Thoracic aorta (tissue), 2 donors: ENCODE measurements at places on chromosomes 13 and 19. TPM values are rescaled to one million over a fixed set of nuclear protein-coding genes. Genes with fewer than 3 reads are reported as not detected.

GRCh38 chr13:26017196-26017921 is 34.5 kb downstream of the SHISA2 start:
- no peak for DNase-seq

VAV1 gene
- total RNA-seq, result 12.2 TPM

DOCK6 gene
- 49.3 TPM for total RNA-seq

ARHGEF7 gene
- total RNA-seq, result 152 TPM

SYCN gene
- total RNA-seq, result not detected

- DNase-seq, result no peak
These were observed 172.7 kb upstream of the RNF113B start for GRCh38 chr13:98349731-98350305.

DNA sequence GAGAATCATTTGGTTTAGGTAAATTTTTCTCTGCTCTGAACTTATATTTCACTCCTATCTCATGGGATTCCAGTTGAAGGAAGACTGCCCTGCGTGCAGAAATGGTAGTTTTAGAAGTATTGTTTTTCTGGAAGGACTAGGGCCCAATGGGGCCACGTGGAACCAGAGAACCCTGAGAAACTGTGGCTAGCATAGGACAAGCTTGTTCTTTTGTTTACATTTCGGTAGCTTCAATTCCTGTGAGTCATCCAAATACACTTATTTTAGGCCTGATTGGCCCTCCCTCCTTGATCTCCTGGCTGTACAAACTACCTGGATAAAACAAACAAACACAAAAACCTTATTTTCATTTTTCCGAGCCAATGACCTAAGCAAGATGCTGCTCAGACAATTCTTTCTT is 124.0 kb downstream of the ITGBL1 start:
- DNase-seq, result no peak

- no peak for DNase-seq
These were observed 328.0 kb upstream of the ZNF507 start for GRCh38 chr19:32017176-32017953.

SLC1A6 gene
- not detected for total RNA-seq

GRCh38 chr13:114285166-114285808 is 3.9 kb downstream of the UPF3A start:
- no peak for DNase-seq

FXYD5 gene
- 65.0 TPM for total RNA-seq

DNA sequence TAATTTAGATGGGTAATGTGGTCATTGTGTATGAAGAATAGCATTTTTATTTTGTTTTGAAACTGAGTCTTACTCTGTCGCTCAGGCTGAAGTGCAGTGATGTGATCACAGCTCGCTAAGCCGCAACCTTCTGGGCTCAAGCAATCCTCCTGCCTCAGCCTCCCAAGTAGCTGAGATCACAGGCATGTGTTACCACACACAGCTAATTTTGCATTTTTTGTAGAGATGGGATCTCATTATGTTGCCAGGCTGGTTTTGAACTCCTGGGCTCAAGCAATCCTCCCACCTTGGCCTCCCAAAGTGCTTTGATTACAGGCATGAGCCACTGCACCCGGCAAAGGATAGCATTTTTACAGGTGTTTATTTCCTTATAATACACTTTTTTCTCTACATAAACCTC is 36.6 kb downstream of the SERTM1 start:
- no peak for DNase-seq

DNA sequence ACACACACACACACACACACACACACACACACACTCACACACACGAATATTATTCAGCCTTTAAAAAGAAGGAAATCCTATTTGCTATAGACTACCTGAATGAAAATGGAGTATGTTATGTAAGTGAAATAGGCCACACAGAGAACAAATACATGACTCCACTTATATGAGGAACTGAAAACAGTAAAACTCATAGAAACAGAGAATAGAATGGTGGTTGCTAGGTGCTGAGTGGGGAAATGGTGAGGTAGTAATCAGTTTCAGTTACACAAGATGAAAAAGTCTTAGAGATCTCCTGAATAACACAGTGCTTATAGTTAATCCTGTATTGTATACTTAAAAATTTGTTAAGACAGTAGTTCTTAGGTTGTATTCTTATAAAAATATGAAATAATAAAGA is 8.2 kb downstream of the ZNF677 start:
- DNase-seq, result no peak

- DNase-seq, result no peak
These were observed 26.3 kb upstream of the ZNF83 start for GRCh38 chr19:52664461-52664860.

DNA sequence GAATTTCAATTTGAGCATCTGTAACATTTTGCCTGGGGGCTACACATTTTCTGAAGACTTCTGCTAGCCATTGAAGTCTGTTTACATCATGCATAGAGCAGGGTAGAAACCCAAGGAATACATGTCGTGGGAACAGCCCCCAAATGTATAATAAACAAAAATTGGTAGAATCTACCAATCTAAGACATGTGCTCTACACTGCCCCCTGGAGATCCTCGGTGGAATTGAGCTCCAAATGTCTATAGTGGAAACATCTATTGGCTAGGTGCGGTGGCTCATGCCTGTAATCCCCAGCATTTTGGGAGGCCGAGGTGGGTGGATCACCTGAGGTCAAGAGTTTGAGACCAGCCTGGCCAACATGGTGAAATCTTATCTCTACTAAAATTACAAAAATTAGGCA is 57.3 kb downstream of the MBD3L2B start:
- DNase-seq, result no peak

DNA sequence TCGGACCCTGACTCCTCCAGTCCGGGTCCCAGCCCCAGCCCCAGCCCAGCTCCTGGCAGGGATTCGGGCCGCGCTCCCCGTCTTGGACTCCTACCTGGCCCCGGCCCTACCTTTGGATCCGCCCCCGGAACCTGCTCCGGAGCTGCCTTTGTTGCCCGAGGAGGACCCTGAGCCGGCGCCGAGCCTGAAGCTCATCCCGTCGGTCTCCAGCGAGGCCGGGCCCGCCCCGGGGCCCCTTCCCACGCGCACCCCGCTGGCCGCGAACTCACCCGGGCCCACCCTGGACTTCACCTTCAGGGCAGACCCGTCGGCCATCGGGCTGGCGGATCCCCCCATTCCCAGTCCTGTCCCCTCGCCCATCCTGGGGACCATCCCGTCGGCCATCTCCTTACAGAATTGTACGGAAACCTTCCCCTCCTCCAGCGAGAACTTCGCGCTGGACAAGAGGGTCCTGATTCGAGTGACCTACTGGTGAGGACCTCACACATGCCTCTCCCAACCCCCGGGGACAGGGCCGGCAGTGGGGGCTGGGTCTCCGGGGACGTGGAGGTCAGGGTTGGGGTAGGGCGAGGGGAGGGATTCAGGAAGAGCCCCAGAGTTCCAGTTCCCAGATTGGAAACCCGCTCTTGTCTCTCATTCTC is 732 bp downstream of the SELENOV start:
- no peak for DNase-seq

IL11 gene
- not detected for total RNA-seq

GARIN5A gene
- 0.56 TPM for total RNA-seq
